ENCODE measurements at places on chromosomes 12 and 14. TPM values are rescaled to one million over a fixed set of nuclear protein-coding genes. Genes with fewer than 3 reads are reported as not detected.

GRCh38 chr14:34258318-34258717, 203.7 kb downstream of the SPTSSA start:
- DNase-seq: no peak
- H3K36me3 ChIP-seq: no peaks in the 10 kb centered on the region
- H3K4me3 ChIP-seq: no peak overlapping the region
- no peaks in the 10 kb centered on the region for H3K4me1 ChIP-seq
- no peaks in the 10 kb centered on the region for H3K27me3 ChIP-seq

C14orf39 gene
- total RNA-seq: not detected

PPFIA2 gene
- total RNA-seq: not detected

- no peaks in the 10 kb centered on the region for H3K36me3 ChIP-seq
- H3K27ac ChIP-seq: no peak overlapping the region
- DNase-seq: no peak
- no peak overlapping the region for H3K4me3 ChIP-seq
- H3K4me1 ChIP-seq: no peaks in the 10 kb centered on the region
- no peaks in the 10 kb centered on the region for H3K27me3 ChIP-seq
Observed at GRCh38 chr12:90995010-90995409, 9.8 kb downstream of the EPYC start.

All from B cell (primary cell).